ENCODE measurements at places on chromosomes 16 and 17.

- DNase-seq: no peak
Observed at GRCh38 chr17:18117982-18118975, 9.7 kb downstream of the MYO15A start.

- DNase-seq: no peak
Observed at GRCh38 chr16:3691761-3692160, 25.6 kb downstream of the TRAP1 start.

DNA sequence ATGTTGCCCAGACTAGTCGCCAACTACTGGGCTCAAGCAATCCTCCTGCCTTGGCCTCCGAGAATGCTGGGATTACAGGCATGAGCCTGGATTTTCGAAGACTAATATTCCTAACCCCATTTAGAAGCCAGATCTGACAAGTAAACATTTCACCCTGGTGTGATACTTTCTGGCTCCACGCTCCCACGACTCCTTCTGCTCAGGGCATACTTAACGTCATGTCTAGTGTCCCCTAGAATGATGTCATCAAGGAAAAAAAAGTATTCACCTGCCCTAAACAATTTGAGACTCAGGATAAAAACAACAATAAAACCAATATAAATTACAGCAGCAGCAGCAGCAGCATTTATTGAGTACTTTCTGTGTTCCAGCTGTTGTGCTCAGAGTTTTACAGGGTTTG is 13.2 kb downstream of the ITGB3 start:
- DNase-seq: no peak

DNA sequence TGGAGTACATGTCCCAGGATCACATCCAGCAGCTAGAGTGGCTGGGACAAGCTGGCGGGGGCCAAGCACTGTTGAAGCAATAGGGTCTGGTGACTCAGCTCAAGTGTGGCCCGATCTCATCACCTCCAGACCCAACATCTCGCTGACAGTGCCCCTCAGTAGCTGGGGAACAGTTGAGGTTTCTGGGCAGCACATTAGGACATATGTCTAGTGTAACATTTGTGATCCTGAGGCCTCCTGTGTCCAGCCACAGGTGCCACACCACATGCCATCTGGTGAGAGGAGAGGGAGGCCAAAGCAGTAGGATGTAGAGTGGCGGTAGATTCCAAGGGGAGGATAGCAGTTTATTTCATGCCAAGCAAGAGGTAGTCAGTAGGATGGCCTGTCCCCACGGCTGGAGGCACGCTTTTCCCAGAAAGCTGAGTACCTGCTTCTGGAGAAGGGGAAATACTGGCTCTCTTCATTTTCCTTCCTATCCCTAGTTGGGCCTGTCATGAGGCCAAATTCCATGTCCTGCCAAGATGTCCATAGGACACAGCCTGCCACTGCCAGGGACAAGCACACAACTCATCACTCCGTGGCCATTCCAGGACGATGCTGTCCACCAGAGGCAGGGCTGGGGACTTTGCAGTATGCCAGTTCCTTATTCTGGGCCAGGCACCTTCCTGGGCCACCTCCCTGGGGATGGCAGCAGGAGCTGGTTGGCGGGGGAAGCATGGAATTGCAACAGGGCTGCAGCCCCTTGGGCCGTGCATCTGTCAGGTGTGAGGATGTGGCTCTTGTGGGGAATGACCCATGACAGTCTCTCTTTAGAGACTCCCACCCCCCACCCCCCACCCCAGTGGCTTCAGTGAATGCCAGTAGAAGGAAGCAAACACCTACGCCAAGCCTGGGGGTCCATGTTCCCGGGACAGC is 24.0 kb downstream of the GGA3 start:
- DNase-seq: no peak

- no peak for DNase-seq
Observed at GRCh38 chr16:71576971-71577370, at the start of gene TAT. Gene TAT, minus strand, starts transcription at chr16:71577092. Its CDS starts 677 bp downstream, at chr16:71576415.
